Amniotic epithelial cell (primary cell): ENCODE measurements at places on chromosomes 5 and 9.

DNA sequence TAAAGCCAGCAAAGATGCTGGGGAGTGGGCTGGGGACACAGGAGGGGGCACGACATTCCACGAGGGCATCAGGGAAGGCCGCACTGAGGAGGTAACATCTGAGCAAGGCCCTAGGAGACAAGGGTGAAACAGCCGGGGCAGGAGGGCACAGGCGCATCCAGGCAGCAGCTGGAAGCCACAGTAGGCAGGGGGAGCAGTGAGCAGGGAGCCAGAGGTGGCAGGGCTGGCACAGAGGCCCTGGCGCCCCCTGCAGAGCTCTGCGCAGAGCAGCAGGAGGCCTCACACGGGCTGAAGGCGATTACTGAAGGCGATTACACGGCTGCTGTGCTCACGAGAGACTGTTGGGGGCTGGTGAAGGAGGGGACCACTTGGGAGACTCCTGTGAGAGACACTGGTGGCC lies 15.4 kb downstream of the LMAN2 start:
- DNase-seq, result no peak

DNA sequence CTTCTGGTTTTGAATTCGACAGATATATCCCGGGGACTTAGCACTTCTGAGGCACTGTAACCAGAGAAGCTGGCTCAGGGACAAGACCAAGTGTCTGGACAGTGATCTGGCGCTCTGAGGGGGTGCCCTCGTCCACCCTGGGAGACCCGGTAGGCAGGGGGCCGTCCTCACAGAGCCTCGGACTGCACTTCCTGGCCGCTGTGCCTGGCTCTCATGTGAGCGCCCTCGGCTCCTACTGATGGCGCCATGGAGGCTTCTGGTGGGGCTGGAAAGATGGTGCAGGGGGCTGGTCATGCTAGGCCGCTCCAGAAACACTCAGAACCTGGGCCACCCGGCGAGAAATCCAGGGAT lies 18.8 kb upstream of the SLC6A3 start:
- DNase-seq, result no peak

- DNase-seq, result peak; percentile 34
Measured at GRCh38 chr5:144451187-144451973, 280.7 kb downstream of the KCTD16 start.

DNA sequence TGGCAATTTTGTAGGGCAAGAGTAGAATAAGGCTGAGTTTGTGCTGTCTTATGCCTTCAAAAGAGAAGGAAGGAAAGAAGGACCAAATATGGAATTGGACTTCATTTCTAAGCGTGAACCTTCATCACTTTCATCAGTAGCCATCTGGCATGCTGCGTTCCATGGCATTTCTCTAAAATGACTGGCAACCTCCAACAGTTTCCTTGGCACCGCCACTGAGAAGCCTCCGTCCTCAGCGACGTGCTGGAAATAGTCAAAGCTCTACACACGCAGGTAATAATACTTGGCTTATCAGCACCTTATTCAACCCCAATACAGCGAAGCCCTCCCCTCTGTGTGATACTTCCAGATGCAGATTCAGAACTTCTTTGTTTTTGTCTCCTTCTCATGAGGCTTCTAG lies 169.7 kb upstream of the CD180 start:
- DNase-seq, result no peak

DNA sequence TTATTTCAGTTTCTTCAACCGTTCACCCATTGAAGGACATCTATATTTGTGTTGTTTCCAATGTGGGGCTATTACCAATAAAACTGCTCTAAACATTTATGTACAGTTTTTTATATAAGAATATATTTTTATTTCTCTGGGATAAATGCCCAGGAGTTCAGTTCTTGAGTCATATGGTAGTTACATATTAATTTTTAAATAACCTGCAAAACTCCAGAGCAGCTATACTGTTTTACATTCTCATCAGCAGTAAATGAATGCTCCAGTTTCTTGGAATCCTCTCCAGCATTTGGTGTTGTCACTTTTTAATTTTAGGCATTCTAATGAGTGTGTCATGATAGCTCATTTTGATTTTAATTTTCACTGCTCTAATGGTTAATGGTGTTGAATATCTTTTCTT lies 36.2 kb downstream of the CDK7 start:
- DNase-seq, result no peak

- DNase-seq, result no peak
Measured at GRCh38 chr5:5363045-5363444, 59.4 kb upstream of the ICE1 start.

GRCh38 chr5:1445313-1445688 lies at the start of gene SLC6A3:
Gene SLC6A3, minus strand, starts transcription at chr5:1445440. Its CDS starts 2,243 bp downstream, at chr5:1443197.
- DNase-seq, result peak; percentile 9
